Left renal cortex interstitium (tissue), 4 donors: ENCODE measurements at places on chromosomes 6 and 20. TPM values are rescaled to one million over a fixed set of nuclear protein-coding genes. Genes with fewer than 3 reads are reported as not detected.

METTL24 gene
- polyA plus RNA-seq: 14.8 TPM

SAMD3 gene
- 0.88 TPM for polyA plus RNA-seq

VGLL2 gene
- polyA plus RNA-seq: not detected

PRR18 gene
- 0.40 TPM for polyA plus RNA-seq

RFX6 gene
- not detected for polyA plus RNA-seq

MAK gene
- polyA plus RNA-seq: 1.4 TPM

CFAP61 gene
- 3.9 TPM for polyA plus RNA-seq

RNF182 gene
- 2.6 TPM for polyA plus RNA-seq

DNA sequence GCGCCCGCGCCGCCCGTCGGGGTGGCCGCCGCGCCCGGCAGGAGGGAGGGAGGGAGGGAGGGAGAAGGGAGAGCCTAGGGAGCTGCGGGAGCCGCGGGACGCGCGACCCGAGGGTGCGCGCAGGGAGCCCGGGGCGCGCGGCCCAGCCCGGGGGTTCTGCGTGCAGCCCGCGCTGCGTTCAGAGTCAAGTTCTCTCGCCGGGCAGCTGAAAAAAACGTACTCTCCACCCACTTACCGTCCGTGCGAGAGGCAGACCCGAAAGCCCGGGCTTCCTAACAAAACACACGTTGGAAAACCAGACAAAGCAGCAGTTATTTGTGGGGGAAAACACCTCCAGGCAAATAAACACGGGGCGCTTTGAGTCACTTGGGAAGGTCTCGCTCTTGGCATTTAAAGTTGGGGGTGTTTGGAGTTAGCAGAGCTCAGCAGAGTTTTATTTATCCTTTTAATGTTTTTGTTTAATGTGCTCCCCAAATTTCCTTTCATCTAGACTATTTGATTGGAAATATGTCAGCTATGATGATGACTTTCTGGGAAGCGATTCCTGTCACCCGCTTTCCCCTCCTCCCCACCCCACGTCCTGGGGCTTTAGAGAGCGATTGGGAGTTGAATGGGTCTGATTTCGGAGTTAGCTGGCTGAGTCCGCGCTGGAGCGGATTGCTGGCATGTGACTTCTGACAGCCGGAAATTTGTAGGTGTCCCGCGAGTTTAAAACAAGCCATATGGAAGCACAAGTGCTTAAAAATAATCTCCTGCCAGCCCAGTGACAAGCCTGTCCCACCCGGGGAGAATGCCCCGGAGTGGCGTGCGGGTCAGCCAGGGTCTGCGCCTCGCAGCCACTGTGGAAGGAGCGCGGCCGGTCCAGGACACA, 1.1 kb downstream of the ESR1 start:
- peak; percentile 12 for DNase-seq

DNA sequence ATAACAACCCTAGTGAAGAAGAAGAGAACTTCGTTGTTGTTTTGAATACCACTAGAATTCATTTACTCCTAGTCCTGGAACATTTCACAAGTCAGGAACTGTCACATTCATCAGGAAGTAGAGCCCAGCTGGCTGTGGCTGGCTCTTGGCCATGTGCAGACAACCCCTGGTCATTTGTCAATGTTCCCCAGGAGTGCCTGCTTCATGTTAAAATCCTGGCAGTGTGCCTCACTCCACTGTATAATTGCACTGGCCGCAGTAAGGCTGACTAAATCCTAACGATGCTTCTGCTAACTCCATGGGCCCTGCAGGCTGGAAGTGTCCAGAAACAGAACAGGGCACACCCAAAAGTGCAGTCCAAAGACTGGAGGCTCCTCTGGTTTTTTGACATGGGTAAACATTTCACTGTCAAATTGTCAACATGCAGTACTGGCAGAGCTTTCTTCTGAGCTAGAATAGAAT, 41.5 kb upstream of the ADGRF1 start:
- peak; percentile 84 for DNase-seq

- DNase-seq: no peak
These were observed 5.5 kb downstream of the ELMO2 start for GRCh38 chr20:46400828-46401477.

DNA sequence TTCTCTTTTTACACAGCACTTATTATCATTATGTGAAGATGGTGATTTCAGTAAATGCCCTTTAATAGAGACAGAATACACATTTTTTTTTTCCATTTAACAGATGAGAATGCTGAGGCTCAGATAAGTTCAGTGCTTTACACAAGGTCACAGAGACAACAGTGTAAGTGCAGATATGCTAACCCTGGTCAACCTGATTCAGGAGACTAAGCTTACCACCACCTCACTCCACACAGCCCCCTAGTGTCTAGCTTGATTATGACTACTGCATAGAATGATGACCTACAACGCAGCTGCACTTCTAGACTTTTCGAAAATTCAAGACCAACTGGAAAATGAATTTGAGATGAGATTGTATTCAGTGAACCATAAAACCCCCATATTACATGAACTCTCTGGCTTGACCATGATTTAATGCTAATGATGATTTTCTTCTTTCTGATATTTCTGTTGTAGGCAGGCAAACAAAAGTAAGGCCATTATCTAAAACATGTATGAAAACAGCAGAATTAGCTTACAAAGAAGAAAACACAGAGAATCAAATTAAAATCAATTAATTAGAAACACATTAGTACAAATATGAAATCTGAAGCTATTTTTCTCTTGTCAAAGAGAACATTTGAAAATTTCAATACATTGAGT, 212.1 kb upstream of the PHACTR1 start:
- DNase-seq: no peak

- no peak for DNase-seq
These were observed 77.1 kb downstream of the FBXO5 start for GRCh38 chr6:152905551-152906299.

- DNase-seq: no peak
These were observed 73.9 kb downstream of the RAMACL start for GRCh38 chr6:166512567-166512966.

DNA sequence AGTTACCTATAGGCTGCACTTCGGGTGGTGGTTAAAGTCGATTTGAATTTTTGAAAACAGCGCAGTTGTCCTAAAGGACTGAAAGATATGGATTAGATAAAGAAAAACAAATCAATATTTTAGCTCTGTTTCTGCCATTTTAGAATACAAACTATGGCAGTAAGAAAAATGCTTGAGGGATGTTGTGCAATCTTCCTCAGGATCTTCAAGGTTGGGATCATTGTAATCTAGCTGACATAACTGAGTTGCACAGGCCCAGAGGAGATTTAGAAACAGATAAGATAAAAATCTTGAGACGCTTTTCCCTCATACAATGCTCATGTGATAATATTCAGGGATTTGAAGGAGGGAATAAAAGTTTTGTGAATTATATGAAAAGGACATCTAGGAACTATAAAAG, 926 bp downstream of the PEX3 start:
- DNase-seq: no peak
